ENCODE measurements at places on chromosomes 1 and 21. TPM values are rescaled to one million over a fixed set of nuclear protein-coding genes. Genes with fewer than 3 reads are reported as not detected.

DNA sequence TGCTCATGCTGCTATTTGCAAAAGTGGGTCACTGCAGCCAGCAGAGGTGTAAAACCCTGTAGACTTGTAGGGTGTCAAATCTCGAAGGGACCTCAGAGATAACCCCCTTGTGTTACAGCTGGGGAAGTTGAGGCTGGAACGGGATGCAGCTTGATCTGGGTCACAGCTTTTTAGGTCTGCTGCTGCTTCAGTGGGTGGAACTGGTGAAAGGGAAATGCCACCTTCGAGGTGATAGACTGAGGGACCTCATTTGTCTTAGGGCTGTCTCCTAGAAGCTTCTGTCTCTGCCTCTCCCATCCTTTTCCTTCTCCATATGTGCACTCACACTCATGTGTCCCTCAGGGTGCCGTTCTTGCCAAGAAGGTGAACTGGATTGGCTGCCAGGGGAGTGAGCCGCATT, 35.4 kb downstream of the QSOX1 start:
- DNase-seq, result peak; percentile 76

Gene PALMD
- not detected for polyA plus RNA-seq

GRCh38 chr1:6584126-6585080, 4.6 kb downstream of the ZBTB48 start:
- no peak for DNase-seq

GRCh38 chr1:54417123-54417522, 10.9 kb upstream of the SSBP3 start:
- DNase-seq, result no peak

Gene ASCL5
- polyA plus RNA-seq, result not detected

Gene MARK1
- not detected for polyA plus RNA-seq

DNA sequence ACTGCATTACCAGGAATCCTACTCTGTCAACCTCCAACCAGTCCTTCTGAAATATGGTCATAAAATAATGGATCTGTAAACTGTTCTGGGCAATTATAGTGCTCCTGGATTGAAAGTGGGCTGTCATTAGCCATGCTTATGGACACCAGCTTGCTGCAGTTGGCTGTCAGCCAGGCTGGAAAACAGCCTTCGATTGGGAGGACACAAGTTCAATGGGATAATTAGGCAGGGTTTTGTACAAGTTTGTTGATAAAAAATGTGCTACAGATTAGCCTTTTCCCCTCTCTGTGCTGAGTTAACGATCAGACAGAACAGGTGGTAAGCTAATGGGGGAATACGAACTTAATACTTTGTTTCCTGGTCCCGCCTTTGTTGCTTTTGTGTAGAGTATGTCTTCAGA, 413.9 kb downstream of the DUSP10 start:
- no peak for DNase-seq

DNA sequence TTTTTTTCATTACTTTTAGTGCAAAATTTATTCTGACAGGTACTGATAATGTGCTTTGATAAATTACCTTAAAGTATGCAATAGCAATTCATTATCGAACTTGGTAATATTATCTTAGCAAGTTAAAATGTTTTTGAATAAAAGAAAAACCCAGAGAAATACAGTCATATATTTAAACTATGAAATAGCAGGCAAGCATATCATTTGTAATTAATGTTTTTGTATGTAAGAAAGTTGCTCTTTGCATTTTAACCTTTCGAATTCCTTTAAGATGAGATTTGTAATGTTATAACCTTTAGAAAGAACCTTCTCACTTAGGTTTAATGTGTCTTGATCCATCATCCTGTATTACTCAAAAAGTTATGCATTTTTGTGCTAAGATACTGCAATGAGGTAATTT, 585.6 kb downstream of the PTBP2 start:
- DNase-seq, result no peak

GRCh38 chr1:245585252-245585959, 430.6 kb downstream of the KIF26B start:
- no peak for DNase-seq

Gene PDZK1IP1
- polyA plus RNA-seq, result not detected

DNA sequence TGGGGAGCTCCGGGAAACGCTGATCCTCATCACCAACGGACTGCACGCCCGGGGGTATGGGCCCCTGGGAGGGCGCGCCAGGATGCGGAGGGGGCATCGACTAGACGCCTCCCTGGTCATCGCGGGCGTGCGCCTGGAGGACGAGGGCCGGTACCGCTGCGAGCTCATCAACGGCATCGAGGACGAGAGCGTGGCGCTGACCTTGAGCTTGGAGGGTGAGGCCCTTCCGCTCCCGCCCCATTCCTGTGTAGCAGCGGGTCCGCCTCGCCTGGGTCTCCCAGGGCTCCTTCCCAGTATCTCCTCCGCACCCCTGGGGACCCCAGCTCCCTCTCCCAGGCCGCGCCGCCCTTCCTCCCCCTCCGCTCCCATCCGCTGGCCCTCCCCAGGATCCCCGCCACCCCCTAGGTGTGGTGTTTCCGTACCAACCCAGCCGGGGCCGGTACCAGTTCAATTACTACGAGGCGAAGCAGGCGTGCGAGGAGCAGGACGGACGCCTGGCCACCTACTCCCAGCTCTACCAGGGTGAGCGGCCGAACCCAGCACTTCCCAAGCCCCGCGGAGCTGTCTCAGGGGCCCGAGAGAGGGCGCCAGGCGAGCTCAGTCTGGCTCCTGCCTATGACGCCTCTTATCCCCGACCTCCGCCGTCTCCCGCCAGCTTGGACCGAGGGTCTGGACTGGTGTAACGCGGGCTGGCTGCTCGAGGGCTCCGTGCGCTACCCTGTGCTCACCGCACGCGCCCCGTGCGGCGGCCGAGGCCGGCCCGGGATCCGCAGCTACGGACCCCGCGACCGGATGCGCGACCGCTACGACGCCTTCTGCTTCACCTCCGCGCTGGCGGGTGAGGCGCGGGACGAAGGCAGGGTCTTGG, 5.0 kb downstream of the HAPLN2 start:
- DNase-seq, result no peak

Gene FCRL5
- polyA plus RNA-seq, result not detected

All from immature natural killer cell (primary cell).